ENCODE measurements at places on chromosomes 5 and 9. TPM values are rescaled to one million over a fixed set of nuclear protein-coding genes. Genes with fewer than 3 reads are reported as not detected.

DNA sequence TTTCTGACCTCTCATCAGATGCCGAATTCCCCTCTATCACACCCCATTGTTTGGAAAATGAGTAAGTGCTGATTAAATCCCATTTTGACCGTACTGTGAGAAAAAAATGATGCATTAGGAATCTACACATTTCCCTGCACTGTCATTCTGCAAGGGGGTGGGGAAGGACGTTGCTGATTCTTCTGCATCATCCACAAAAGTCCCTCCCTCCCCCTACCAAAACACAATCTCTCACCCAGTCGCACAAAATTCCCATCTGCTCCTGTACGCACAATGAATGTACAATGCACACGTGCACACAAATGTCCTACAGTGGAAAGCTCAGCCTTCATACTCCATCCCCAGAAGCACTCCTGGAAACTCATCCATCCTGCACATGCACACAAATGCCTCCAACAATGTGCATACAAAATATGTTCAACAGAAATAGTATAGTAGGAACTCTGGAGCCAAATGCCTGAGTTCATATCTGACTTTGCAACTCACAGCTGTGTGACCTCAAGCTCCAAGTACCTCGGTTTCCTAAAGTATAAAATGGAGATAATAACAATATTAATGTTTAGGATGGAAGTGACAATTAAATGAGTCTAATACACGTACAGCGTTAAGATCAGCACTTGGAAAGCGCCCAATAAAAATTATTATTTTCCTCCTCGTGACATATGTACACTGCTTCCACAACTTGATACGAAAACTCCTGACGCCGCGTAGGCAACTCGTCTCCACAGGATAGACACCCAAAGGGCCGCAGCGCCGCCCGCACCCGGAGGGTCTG is 809 bp downstream of the TNIP1 start:
- H3K27me3 ChIP-seq, result no peaks in the 10 kb centered on the region
- H3K4me1 ChIP-seq, result peaks cover 58% of the 10 kb centered on the region
- H3K36me3 ChIP-seq, result peaks cover 8% of the 10 kb centered on the region
- peak overlapping the region; percentile 94 for H3K27ac ChIP-seq
- H3K4me3 ChIP-seq, result peak overlapping the region; percentile 76

GRCh38 chr9:35659340-35659739 is 1.2 kb downstream of the CCDC107 start:
- H3K4me1 ChIP-seq, result peaks cover 79% of the 10 kb centered on the region
- peak overlapping the region; percentile 82 for H3K4me3 ChIP-seq
- no peaks in the 10 kb centered on the region for H3K27me3 ChIP-seq
- H3K36me3 ChIP-seq, result peaks cover 13% of the 10 kb centered on the region

GRCh38 chr5:32602906-32603305 is 17.5 kb downstream of the SUB1 start:
- no peak for DNase-seq
- H3K4me3 ChIP-seq, result no peak overlapping the region
- H3K27ac ChIP-seq, result no peak overlapping the region
- H3K27me3 ChIP-seq, result no peaks in the 10 kb centered on the region
- peaks cover 69% of the 10 kb centered on the region for H3K36me3 ChIP-seq

GRCh38 chr9:97941323-97941722 is 3.4 kb upstream of the HEMGN start:
- no peaks in the 10 kb centered on the region for H3K36me3 ChIP-seq
- H3K27me3 ChIP-seq, result no peaks in the 10 kb centered on the region
- no peak overlapping the region for H3K27ac ChIP-seq
- H3K4me1 ChIP-seq, result peaks cover 4% of the 10 kb centered on the region
- DNase-seq, result no peak

- H3K4me1 ChIP-seq, result peaks cover 15% of the 10 kb centered on the region
- H3K27ac ChIP-seq, result no peak overlapping the region
- H3K36me3 ChIP-seq, result peaks cover 19% of the 10 kb centered on the region
- H3K27me3 ChIP-seq, result no peaks in the 10 kb centered on the region
- peak; percentile 65 for DNase-seq
- H3K4me3 ChIP-seq, result no peak overlapping the region
These were observed 13.9 kb downstream of the QSOX2 start for GRCh38 chr9:136231478-136232297.

DNA sequence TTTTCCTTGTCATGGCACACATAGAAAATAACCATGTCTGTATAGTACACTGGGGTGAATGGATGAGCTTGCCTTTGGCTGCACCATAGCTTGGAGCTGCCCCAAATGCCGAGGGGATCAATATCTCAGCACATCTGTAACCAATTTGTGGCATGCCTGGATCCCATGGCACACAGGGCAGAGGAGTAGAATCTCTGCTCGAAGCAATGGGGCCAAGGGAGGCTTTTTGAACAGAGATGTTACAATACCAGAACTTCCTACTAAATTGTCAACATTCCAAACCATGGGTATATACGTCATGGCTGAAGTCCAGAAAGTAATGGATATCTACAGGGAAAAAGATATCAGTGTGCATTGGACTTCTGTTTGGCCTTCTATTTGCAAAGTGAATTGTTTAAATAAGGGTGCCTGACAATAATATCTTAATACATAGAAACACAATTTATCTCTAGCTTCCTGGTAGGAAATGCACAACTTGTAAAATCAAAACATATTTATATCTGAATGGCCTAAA is 39.0 kb downstream of the ESM1 start:
- DNase-seq, result no peak
- H3K27ac ChIP-seq, result no peak overlapping the region
- H3K4me1 ChIP-seq, result peaks cover 3% of the 10 kb centered on the region
- no peaks in the 10 kb centered on the region for H3K27me3 ChIP-seq
- H3K36me3 ChIP-seq, result no peaks in the 10 kb centered on the region

DNA sequence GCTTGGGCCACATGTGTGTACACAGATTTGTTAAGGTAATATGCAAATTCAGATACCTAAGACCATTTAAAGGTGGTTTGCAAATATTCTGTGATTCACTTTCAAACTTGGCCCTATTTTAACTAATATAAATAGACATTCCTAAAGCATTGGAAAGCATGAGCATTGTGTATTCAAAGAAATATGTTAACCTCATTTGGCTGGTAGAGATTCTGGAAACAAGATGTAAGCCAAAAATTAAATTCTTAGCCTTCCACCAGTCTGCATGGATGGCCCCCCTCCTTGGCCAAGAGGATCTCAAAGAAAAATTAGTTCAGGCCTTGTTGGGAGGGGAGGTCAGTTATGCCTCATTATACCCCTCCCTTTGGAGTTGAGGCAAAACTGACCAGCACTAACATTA is 38.7 kb upstream of the C6 start:
- no peaks in the 10 kb centered on the region for H3K4me1 ChIP-seq
- H3K36me3 ChIP-seq, result no peaks in the 10 kb centered on the region
- no peak overlapping the region for H3K27ac ChIP-seq
- H3K4me3 ChIP-seq, result no peak overlapping the region

GRCh38 chr5:168648576-168648975 is 69.4 kb upstream of the PANK3 start:
- H3K36me3 ChIP-seq, result no peaks in the 10 kb centered on the region
- no peak overlapping the region for H3K27ac ChIP-seq
- no peaks in the 10 kb centered on the region for H3K27me3 ChIP-seq

GRCh38 chr9:121690316-121690715 is 38.9 kb downstream of the DAB2IP start:
- no peak overlapping the region for H3K4me3 ChIP-seq
- H3K27ac ChIP-seq, result no peak overlapping the region
- no peak for DNase-seq
- H3K36me3 ChIP-seq, result no peaks in the 10 kb centered on the region
- no peaks in the 10 kb centered on the region for H3K27me3 ChIP-seq

DNA sequence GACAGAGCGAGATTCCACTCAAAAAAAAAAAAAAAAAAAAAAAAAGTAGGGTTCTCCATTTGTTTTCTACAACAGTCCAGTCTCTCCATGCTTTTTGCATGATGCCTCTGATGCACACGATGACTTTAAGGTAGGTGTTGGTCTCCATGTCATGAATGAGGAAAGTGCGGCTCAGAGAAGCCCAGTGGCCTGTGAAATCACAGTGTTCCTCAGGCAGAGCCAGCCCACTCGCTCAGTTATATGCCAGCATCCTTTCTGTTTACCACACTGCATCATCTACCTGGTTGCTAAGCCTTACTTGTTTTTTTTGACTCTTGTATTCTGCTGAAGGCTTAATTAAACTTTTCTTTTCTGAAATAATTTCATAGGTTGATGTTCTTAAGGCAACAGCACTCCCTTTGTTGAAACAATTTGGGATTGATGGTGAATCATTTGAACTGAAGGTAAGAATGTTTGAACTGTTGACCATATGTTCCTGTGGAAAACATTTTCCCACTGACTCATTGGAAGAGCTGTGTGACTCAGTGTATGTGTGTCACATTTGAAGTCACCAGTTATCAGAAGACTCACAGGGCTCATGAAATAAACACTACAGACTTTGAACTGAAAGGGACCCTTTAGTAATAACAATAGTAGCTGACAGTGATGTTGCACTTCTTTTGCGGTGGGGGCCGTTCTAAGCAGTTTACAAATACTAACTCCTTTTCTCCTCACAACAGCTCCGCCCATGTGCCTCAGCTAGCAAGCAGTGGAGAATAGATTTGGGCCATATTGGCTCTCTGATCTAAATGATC is 40.2 kb downstream of the RCL1 start:
- peaks cover 9% of the 10 kb centered on the region for H3K36me3 ChIP-seq
- no peak overlapping the region for H3K27ac ChIP-seq
- H3K4me1 ChIP-seq, result no peaks in the 10 kb centered on the region
- no peak for DNase-seq
- no peak overlapping the region for H3K4me3 ChIP-seq

- H3K4me3 ChIP-seq, result peak overlapping the region; percentile 94
These were observed 278 bp upstream of the NIPSNAP3A start for GRCh38 chr9:104747245-104747564.

DNA sequence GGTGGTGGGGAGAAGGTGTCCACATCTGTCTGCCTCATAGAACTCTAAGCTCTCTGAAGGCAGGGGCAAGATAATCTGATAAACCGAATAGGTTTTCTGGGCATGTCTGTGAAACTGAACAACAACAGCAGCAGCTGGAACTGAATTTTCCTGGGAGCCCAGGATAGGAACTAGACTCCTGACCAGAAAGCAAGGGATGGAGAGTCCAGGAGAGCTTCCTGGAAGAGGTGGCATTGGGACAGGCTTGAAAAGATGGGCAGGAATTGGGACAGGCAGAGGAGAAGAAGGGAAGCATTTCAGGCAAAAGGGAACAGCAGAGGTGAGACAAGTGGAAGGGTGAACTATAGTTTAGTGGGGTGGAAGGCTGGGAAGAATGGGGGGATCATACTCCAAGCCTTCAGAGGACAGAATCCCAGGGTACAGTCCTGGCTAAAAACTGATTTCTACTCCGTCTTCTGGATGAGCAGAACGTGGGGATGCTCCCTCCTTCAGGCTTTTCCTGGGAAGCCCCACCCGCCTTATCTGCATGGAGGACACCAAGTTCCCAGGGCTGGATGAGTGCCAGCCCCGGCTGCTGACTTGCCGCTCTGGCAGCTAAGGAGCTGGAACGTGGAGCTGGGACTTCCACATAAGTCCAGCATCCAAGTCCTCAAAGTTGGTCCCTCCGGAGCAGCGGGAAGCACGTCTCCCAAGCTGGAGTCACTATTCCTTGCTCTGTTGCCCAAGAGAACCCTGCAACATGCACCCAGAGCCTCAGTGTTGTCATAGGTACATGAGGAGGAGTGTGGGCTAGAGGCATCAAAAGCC is 13.9 kb upstream of the KIF12 start:
- H3K4me3 ChIP-seq, result no peak overlapping the region
- no peak overlapping the region for H3K27ac ChIP-seq
- H3K36me3 ChIP-seq, result no peaks in the 10 kb centered on the region
- no peaks in the 10 kb centered on the region for H3K27me3 ChIP-seq
- H3K4me1 ChIP-seq, result no peaks in the 10 kb centered on the region

DNA sequence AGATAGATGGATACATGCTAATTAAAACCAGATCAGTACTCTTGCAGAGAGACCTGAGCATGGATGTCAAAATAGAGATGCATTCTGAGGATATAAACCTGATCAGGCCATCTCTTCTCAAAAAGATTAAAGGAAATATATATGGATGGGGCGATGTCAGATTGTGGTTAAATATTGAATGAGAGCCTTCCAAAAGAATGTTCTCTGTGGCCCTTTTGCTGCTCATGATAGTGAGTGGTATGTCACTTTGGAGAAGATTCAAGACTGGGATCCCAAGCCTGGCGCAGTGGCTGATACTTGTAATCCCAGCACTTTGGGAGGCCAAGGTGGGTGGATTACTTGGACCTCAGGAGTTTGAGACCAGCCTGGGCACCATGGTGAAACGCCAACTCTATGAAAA is 20.5 kb downstream of the ZNF131 start:
- H3K4me3 ChIP-seq, result no peak overlapping the region
- peaks cover 3% of the 10 kb centered on the region for H3K4me1 ChIP-seq
- H3K27ac ChIP-seq, result no peak overlapping the region
- H3K36me3 ChIP-seq, result peaks cover 24% of the 10 kb centered on the region

DNA sequence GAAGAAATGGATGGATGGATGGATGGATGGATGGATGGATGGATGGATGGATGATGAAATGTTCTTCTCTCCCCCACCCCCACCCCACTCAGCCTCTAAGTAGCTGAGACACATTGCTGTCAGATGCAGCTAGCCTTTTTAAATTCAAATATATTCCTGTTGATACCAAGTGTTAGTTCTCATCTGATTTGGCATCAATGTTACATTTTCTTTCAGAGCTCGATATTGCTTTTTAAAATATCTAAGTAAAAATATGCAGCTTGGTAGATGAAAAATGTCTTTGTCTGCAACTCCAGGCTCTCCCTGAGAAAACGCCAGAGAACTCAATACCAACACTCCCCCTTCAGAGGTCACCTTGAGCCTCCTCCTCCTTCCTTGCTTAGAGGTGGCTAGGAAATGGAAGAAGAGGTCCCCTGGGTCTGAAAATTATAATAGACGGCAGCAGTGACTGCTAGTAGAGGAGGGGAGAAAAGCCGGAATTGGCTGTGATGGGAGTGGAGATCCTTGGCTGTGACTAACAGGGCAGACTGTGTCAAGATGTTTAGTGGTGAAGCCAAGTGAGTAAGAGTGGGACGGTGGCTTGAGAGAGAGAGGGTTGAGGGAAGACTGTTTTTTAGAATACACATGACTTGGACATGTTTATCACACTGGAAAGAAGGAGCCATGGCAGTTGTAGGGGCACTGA is 156.0 kb downstream of the ZNF462 start:
- no peaks in the 10 kb centered on the region for H3K27me3 ChIP-seq
- peaks cover 4% of the 10 kb centered on the region for H3K4me1 ChIP-seq
- no peaks in the 10 kb centered on the region for H3K36me3 ChIP-seq
- H3K27ac ChIP-seq, result no peak overlapping the region
- no peak for DNase-seq

SLC34A1 gene
- 0.50 TPM for total RNA-seq

MCTP1 gene
- total RNA-seq, result 9.8 TPM

BNIP1 gene
- total RNA-seq, result 34.8 TPM

DMRT2 gene
- not detected for total RNA-seq

SYK gene
- 78.0 TPM for total RNA-seq

SCGB3A2 gene
- total RNA-seq, result not detected

GPSM1 gene
- total RNA-seq, result 3.4 TPM

PHF24 gene
- not detected for total RNA-seq

PTGDS gene
- total RNA-seq, result 157 TPM

KIAA0825 gene
- total RNA-seq, result 4.8 TPM

C9 gene
- not detected for total RNA-seq

All from natural killer cell (primary cell).